ENCODE measurements at places on chromosomes 13 and 19.

GRCh38 chr19:28737021-28737895 lies 475.7 kb downstream of the UQCRFS1 start:
- DNase-seq, result no peak

DNA sequence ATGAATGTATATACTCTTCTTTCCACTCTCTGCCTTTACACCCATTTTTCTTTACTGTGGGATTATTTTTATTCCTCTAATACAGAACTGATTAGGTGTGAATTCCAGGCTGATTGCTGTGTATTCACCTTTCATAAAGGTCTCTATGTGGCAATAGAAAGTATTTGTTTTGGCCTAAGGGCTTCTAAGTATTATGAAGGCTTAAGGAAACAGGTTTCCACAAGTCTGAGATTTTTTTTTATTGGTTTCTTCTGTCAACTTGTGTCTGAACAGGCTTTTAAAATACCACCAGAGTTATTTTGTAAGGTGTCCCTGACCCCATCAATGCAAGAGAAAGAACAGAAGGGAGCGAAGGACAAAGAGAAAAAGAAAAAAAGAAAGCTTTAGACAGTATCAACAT lies 1102.0 kb upstream of the SPRY2 start:
- no peak for DNase-seq

GRCh38 chr13:67023130-67023876 lies 206.8 kb downstream of the PCDH9 start:
- DNase-seq, result no peak

DNA sequence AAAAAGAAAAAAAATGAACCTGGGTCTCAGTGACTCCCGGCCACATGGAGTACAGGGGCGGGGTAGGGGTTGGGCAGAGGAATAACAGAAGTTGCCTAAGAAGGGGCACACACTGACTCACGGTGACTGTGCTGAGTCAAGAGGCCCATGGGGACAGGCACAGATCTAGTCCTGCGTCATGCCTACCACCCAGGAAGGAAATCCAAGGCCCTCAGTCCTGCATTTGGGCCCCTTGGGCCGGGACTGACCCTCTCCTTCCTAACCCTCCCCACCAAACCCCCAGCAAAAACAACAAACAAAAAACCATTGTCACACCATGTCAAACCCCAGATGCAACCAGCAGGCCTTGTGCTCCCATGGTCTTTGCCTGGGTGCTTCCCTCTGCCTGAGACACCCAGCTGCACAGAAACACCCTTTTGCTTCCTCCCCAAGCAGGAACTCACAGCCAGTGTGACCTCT lies 9.6 kb upstream of the NOTCH3 start:
- DNase-seq, result no peak

DNA sequence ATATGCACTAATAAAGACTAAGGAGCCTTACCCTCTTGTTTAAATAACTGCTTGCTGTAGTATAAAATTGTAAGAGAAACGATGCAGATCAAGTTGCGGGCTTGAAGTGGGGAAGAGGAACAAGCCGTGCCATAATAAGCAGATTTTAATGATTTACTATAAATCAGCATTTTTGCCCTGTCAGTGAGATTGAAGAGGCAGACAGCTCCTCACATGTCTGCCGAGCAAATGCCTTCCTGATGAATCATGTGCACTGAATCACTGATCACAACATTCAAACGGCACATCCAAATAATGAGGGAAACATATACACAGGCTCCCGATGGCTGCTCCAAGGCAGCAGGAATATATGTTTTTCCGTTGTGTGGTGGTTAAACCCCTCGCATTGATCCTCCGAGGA lies 282.9 kb downstream of the TSHZ3 start:
- no peak for DNase-seq

GRCh38 chr13:22232186-22232585 lies 561.3 kb downstream of the FGF9 start:
- DNase-seq, result no peak

DNA sequence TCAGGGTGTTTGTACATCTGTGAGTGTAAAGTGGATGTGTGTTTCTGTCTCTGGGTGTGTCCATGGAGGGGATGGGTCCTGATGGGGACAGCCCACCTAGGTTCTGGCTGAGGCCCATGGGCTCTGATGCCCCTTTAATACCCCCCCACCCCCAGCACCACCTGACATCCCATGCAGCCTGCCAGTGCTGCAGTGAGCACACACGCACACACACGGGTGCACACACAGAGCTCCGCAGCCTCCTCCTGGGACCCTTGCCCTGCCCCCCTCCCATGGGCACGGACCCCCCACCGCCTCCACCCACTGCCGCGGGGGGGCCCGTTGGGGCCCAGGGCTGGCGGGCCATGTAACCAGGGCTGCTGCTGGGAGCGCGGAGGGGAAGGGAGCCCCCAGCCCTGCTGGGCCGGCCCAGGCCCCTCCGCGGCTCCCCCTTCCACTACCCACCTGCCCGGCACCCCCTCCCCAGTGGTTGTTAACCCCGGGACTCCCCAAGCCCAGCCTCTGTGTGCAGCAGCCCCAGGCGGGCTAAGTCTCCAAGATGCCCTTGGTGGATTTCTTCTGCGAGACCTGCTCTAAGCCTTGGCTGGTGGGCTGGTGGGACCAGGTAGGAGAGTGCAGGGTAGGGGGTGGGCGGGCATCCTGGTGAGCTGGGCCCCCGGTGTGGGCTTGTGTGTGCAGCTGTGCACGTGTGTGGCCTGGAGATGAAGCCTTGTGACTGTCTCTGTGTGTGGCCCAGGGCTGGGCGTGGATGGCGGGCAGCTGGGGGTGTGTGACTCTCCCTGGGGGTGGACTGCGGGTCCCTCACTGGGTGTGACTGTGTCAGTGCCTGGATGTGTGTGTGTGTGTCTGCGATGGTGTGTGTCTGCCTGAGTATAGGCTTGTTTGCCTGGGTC lies 32.6 kb downstream of the PDE4A start:
- no peak for DNase-seq

GRCh38 chr13:19382111-19382510 lies 179.2 kb downstream of the TPTE2 start:
- no peak for DNase-seq

- DNase-seq, result no peak
Observed at GRCh38 chr13:21383090-21383489, 76.0 kb downstream of the ZDHHC20 start.

- DNase-seq, result no peak
Observed at GRCh38 chr19:46461537-46461936, 9.8 kb downstream of the PNMA8A start.

DNA sequence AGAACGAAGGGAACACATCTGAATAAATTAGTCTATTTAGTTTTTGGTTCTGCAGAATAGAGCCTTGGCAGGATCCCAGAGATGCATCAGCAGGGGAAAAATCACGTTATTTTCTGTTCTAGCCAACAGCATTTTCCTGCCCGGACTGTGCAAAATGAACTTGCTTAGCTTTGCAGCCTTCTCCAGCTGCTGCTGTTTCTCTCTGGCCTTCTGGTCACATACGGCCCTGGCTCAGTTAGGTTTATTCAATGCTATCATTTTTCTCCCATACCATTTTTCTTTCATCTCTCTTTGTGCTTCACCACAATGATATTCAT lies 110.4 kb upstream of the KL start:
- DNase-seq, result no peak

- no peak for DNase-seq
Observed at GRCh38 chr19:40378509-40378908, 11.5 kb downstream of the HIPK4 start.

- DNase-seq, result no peak
Observed at GRCh38 chr19:3129112-3129511, 6.7 kb upstream of the GNA15 start.

- DNase-seq, result no peak
Observed at GRCh38 chr13:99967498-99967868, 4.1 kb downstream of the ZIC5 start.

DNA sequence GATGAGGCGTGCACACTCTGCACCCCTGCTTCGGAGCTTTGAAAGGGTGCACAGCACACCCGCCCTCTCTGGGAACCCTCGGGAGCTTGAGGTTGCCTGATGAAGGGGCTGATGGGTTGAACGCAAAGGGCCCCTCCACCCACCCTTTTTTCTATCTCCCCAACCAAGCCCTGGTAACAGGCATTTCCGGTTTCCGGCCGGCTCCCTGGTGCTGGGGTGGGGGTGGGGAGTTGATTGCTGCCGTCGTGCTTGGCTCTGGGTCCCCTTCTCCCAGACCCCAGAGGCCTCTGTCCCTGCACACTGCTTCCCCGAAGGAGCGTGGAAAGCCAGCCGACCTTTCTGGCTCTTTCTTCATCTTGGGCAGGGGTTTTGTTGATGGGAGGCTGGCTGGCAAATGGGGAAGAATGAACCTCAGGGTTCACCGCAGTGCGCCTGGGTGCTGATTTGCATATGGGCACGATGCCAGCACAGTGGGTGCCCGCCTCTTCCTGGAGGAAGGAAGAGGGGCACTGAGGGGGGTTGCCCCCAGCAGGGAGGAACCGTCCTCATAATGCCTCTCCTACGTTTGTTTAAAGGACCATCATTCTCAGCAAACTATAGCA lies 29.1 kb downstream of the VAV1 start:
- DNase-seq, result peak; percentile 72

- DNase-seq, result no peak
Observed at GRCh38 chr13:50531917-50532899, 311.3 kb downstream of the DLEU7 start.

DNA sequence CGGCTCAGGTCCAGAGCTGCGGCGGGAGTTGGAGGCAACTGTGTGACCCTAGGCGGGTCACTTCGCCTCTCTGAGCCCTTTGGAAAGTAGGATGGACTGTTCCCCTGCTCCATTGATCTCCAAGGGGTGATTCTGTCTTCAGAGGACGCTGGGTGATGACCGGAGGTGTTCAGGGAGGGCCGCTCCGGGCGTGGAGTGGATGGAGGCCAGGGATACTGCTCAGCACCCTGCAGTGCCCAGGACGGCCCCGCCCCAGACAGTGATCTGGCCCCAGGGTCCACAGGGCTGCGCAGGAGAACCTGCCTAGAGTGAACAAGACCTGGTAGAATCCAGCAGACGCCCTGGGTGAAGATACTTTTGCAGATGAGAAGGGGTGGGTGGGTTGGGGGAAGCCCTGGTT lies 7.0 kb downstream of the NCLN start:
- DNase-seq, result no peak

- no peak for DNase-seq
Observed at GRCh38 chr13:21176982-21177284, 475 bp downstream of the MRPL57 start.

DNA sequence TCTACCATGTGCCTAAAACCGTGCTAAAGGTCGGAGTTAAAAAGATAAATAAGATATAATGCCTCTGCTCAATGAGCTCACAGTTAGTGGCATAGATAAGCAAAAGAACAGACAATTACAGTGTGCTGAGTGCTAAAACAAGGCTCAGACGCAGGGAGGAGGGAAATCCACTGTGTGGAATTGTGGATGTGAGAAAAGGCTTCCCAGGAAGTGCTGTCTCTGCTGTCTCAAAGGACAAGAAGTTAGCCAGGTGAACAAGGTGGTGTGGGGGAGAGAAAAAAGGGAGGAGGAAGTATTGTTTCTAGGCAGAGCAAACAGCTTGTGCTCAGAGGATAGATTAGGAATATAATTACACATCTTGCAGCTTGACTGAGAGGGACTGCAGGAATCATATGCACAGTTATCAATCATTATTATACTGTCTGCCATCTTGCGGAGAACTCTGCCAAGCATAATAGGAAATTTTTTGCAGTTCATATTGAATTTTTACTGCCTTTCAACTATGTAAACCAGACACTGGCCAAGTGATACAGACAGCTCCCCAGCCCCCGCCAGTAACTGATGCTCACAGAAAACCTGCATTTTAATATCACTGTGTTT lies 9.3 kb downstream of the C13orf42 start:
- DNase-seq, result no peak

DNA sequence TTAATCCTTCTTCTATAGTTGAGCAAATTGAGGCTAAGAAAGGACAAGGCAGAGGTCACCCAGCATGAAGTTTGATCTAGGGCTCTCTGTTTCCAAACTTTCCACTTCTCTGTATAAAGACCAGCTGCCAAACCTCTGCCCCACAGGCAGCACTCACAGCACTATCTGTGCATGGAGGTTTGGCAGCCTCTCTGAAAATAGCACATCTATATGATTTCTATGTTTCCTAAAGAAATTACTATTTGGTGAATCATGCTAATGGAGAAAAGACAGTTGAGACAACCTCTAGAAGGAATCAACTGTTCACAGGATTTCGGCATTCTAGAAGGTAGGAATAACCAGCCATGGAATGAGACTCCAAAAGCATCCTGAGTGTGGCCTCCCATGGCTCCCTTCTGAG lies 554.5 kb downstream of the IRS2 start:
- no peak for DNase-seq

- no peak for DNase-seq
Observed at GRCh38 chr19:50720921-50721381, 1.3 kb upstream of the SHANK1 start.

GRCh38 chr13:51760592-51760991 lies 43.4 kb downstream of the DHRS12 start:
- no peak for DNase-seq

- no peak for DNase-seq
Observed at GRCh38 chr13:32284927-32285632, 30.1 kb downstream of the ZAR1L start.

- no peak for DNase-seq
Observed at GRCh38 chr19:49136771-49137171, 17.4 kb downstream of the PPFIA3 start.

DNA sequence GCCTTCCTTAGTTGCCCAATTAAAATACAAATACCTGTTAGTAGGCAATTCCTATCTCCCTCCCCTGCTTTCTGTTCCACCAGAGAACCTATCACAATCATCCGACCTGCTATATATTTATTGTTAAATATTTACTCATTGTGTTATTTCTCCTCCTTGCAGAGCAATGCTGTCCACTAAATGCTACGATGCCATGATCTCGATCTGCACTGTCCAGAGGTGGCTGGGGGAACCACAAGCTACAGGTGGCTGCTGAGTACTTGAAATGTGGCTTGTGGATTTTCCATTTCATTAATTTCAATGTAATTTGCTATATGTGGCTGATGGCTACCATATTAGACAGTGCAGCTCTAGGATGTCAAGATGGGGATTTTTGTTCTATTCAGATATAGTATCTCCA lies 5.1 kb downstream of the KLK6 start:
- no peak for DNase-seq

- no peak for DNase-seq
Observed at GRCh38 chr19:39112338-39112890, 13.2 kb upstream of the PAK4 start.

DNA sequence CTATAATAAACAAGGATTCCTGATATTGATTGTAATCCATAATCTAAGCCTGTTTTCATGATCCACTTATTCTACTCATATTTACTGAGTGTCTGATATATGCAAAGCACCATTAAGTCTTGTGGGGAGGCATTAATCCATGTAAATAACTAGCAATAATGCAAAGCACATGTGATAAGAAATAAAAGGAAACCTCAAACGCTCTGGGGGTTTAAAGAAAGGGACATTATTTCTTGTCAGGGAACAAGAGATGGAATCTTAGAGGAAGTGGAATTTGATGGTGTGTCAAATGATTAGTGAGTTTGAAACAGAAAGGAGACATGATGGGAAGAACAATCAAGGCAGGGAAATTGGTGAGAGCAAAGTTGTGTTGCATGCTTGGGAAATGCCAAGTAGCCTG lies 57.4 kb upstream of the FLT1 start:
- no peak for DNase-seq

GRCh38 chr13:101978552-101979315 lies 423.1 kb downstream of the FGF14 start:
- no peak for DNase-seq
